ENCODE measurements at places on chromosomes 7 and 10. TPM values are rescaled to one million over a fixed set of nuclear protein-coding genes. Genes with fewer than 3 reads are reported as not detected.

The INA gene
- 0.26 TPM for total RNA-seq

The HDAC9 gene
- 13.2 TPM for total RNA-seq

The GIMAP8 gene
- 17.1 TPM for total RNA-seq

The BMPER gene
- total RNA-seq: 7.4 TPM

The WAC gene
- 106 TPM for total RNA-seq

The CHN2 gene
- total RNA-seq: 8.9 TPM

The SVOPL gene
- not detected for total RNA-seq

The CPA2 gene
- not detected for total RNA-seq

The TEX36 gene
- not detected for total RNA-seq

The NAT16 gene
- not detected for total RNA-seq

The MYL10 gene
- not detected for total RNA-seq

The DOCK4 gene
- 63.6 TPM for total RNA-seq

The FBXL13 gene
- 2.8 TPM for total RNA-seq

The PRKG1 gene
- 29.0 TPM for total RNA-seq

The TAX1BP1 gene
- 96.4 TPM for total RNA-seq

The FZD1 gene
- total RNA-seq: 15.5 TPM

The ZNF518A gene
- 19.5 TPM for total RNA-seq

The ZNHIT1 gene
- total RNA-seq: 66.1 TPM

The TSPAN15 gene
- 67.9 TPM for total RNA-seq

The ZNRF2 gene
- 18.3 TPM for total RNA-seq

The VWDE gene
- total RNA-seq: 2.6 TPM

The PNLIPRP2 gene
- not detected for total RNA-seq

The HABP2 gene
- total RNA-seq: 1.3 TPM

The SLC29A4 gene
- total RNA-seq: 1.2 TPM

The UCN3 gene
- total RNA-seq: 0.35 TPM

The TFR2 gene
- 0.67 TPM for total RNA-seq

The PLEKHS1 gene
- total RNA-seq: not detected

The IGFBP3 gene
- 33.8 TPM for total RNA-seq

The TMEM178B gene
- 0.93 TPM for total RNA-seq

The PDK4 gene
- 26.0 TPM for total RNA-seq

The TRIM73 gene
- total RNA-seq: 2.0 TPM

The AKR1C4 gene
- not detected for total RNA-seq

The FAM241B gene
- 9.3 TPM for total RNA-seq

The SSC4D gene
- total RNA-seq: 0.76 TPM

The SYT15B gene
- total RNA-seq: 37.4 TPM

The NOS3 gene
- total RNA-seq: 21.8 TPM

The ITPRID1 gene
- total RNA-seq: 0.60 TPM

The PRLHR gene
- not detected for total RNA-seq

The TRIM8 gene
- 180 TPM for total RNA-seq

The SH2D4B gene
- 0.23 TPM for total RNA-seq

The LIPJ gene
- total RNA-seq: not detected

The YWHAG gene
- total RNA-seq: 160 TPM

The NUTM2B gene
- total RNA-seq: 0.76 TPM

The CYP3A4 gene
- total RNA-seq: not detected

All from left lung (tissue), 14 donors.